ENCODE measurements at places on chromosomes 2 and 18.

- DNase-seq = no peak
Observed at GRCh38 chr2:216217904-216218260, 108.7 kb downstream of the XRCC5 start.

DNA sequence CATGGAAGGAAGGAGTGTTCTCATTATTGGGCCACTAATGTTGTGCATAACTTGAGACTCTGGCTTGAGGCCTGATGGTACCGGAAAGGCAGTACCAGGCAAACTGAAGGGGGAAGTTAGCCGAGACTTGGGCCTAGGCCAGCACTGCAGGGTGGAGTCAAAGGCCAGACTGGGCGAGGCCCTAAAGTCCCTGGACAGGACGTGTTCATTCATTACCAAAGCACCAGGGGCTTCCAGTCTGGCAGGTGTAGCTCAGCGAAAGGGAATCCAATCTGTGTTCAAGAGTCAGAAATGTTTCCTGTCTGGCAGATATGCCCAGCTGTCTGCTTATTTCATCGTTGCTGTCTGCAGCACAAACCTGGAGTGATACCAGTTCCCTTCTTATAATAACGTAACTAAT is 4.7 kb upstream of the ITSN2 start:
- DNase-seq = no peak

DNA sequence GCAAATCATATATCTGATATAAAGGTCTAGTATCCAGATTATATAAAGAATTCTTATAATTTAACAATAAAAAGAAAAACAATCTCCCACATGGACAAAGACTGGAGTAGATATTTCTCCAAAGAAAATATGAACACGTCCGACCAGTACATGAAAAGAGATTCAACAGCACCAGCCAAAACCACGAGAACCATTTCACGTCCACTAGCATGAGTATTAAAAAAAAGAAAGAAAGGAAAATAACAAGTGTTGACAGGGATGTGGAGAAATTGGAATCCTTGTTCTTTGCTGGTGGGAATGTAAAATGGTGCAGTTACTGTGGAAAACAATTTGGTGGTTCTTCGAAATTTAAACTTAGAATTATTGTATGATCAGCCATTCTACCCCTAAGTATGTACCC is 432.7 kb upstream of the TRIB2 start:
- DNase-seq = no peak

DNA sequence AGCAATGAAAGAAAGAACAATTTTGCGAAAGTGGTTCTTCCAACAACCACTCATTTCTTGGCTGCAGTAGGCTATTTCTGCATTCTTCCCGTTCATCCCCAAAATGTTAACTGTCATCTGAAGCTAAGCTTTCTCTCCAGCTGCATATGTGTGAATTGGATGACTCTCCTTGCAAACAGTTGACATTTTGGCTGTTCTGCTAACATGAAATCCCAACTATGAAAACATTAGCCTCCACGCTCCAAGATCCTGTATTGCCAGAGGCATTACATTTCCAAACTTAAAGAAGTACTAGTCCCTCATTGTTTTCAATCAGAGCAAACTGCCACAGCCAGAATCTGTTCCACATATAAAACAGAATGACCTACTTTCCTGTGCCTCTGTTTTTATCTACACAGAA is 88.5 kb downstream of the TGIF1 start:
- DNase-seq = no peak

GRCh38 chr2:58006952-58007284 is 39.7 kb upstream of the VRK2 start:
- no peak for DNase-seq

DNA sequence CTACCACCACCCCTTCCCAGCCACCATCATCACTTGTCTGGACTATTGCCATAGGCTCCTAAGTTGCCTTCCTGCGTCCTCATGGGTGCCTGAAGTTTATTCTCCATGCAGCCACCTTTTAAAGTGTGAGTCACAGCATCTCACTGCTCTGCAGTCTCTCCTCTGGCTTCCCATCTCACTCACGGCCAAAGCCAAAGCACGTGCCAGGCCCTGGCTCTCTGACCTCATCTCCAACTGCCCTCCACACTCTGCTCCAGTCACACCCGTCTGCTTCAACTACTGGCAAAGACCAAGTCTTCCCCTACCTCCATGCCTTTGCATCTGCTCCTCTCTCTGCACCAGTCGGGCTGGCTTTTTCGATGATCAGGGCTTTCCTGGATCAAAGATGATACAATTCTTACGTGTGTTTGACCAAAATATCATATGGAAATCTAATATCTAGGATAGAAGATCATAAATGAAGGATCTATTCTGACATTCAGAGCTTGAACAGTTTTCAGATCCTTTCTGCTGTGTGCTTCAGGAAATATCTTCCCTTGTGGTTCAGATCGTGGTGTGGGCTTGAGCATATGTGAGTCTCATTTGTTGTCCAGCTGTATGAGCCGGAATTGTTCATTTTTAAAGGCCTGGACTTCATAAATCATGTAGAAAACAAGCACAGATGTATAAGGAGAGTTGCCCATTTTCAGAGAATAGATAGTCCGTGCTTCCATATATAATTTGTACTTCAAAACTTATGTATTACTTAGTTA is 175.6 kb downstream of the PRKCE start:
- no peak for DNase-seq

DNA sequence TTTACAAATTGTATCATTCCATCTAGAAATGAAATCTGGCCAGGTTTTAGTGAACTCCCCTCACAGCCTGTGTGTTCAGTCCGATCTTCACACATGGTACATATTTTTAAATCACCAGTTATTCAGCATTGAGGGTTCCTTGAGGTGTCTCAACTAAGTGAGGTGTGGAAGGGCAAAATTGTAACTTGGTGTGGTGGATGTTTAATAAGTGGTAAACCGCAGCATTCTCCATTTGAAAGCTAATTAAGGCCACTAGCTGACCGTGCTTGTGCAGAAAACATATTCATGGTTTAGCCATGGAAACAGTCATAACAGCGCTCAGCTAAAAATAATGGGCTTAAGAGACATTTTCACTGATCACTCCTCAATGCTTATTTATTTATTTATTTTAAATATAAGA is 786.2 kb upstream of the FANCL start:
- DNase-seq = no peak

DNA sequence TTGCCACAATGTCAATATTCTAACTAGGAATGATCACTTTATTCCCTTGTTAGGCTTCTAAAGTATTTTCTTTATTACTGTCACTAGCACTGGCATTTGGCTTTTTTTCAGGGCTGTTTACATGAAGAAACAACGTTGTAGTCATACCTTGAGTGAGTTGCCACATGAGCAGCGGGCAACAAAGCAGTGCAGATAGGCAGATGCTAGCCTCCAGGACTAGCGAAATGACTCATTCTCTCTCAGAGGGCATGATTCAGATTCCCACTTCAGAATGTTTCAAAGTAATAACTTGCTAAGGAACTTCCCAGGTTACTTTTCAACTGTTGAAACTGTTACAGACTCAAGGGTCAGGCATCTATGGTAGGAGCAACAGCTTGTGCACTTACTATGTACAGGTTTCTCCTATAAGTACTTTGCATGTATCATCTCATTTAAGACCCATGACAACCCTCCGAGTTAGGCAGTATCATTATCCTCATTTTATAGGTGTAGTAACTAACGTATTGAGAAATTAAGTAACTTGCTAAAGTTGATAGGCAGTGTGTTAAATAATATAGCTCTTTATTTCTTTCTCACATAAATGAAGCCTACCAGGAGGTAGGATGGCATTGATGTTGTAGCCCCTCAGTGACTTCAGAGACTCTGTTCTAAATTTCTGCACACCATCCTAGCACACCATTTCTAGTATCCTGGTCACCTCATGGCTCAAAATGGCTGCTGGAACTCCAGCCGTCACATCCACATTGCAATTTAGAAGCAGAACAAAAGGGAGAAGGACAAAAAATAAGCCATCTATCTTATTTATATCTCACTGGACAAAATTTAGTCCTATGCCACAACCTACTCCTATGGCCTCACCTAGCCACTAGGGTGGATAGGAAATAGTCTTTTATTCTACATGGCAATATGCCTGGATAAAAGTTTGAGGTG is 83.3 kb downstream of the ICOS start:
- no peak for DNase-seq

- DNase-seq = no peak
Observed at GRCh38 chr2:128607911-128608506, 289.3 kb upstream of the HS6ST1 start.

- no peak for DNase-seq
Observed at GRCh38 chr2:189698020-189698887, 23.8 kb downstream of the ANKAR start.

GRCh38 chr2:75142081-75142480 is 57.2 kb downstream of the TACR1 start:
- no peak for DNase-seq

DNA sequence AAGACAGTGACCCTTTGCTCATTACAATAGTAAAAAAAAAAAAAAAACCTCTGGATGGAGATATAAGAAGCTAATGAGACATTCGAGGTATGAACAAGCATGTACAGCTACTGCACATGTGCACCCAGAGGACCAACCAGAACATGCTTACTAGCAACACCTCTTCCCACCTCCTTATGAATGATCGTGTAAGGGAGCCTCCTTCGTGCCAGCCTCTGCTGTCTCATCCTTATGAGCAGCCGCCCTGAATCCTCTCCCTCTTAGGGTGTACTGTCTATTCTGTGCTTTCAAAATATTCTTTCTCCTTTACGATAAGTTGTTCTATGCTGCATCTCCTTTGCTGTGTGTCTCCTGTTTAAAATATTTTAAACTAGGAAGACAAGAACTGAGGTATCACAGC is 91.4 kb upstream of the ACSL3 start:
- DNase-seq = no peak

DNA sequence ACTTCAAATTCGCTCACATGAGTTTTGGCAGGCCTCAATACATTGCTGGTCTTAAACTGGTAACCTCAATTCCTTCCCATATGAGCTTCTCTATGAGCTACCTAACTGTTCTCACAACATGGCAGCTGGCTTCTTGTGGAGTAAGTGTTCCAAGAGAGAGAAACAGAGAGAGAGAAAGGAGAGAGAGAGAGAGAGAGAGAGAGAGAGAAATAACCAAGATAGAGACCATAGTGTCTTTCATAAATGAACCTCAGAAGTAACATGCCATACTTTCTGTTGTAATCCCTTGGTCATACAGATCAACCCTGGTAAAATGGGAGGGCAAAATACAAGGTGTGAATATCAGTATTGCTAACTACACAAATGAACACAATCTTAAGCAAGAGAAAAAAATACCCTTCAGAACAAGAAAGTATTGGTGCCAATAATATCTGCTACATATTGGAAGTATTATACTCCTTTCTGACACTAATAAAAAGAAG is 33.2 kb upstream of the UBE2E3 start:
- no peak for DNase-seq

GRCh38 chr2:28447943-28448792 is 47.7 kb upstream of the PLB1 start:
- DNase-seq = no peak

DNA sequence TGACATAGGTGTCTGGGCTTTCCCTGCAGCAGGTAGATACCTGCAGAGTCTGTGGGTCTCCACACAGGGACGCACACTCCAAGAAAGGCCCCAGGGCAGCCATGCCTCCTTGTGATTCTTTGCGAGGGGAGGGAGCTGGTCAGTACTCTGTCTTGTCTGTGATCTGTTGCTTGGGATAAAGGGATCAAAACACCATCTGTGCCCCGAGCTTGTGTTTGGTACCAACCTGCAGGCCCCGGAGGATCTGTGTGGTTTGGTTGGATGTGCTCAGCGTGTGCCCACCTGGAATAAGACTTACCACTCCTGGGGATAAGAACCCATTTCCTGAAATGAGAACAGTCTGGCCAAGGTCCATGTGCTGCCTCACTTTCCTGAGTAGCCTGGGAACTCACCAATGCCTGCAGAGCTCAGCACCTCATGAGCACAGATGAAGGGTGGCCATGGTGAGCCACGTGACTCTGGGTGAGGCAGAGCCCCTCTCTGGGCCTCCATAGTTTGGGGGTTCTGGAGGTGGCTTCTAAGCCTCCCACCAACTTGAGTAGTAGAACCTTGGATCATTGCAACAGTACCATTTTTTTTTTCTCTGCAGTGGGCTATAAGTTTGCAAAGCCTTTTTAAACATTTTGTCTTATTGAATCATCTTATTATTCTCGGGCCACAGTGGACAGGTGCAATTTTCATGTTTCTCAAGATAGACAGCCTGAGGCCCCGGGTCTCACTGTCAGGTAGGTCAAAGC is 134.8 kb downstream of the DDX1 start:
- DNase-seq = no peak

DNA sequence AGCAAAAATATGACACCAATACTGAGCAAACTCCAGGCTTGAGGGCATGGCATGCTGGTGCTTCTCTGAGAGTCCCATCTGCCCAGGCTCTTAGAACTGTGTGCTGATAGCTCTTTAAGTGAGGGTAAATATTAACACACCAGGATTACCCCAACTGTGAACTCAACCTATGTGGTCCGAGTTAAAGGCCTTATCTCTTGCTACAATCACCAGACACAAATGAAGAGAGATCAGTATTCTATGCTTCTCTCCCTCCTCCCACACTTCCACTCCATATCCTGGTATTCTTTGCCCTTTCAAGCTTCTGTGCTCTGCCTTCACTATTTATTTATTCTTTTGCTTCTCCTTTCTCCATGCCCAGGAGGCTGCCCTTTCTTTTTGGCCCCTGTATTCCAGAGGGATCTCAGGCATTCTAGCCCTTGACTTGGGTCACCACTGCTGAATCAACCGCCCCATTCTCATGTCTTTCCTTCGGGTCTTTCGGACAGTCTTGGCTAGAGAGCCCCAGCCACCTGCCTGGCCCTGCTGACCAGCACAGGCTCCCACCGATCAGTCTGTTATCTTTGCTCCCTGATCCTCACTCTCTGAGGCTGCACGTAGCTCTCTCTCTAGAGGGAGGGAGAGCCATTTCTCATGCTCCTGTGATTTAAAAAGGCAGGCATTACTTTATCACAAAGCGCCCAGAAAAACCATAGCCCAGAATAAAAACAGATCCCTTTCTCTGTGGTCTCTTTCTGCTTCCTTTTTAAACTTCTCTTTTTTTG is 17.2 kb upstream of the HK2 start:
- DNase-seq = no peak

DNA sequence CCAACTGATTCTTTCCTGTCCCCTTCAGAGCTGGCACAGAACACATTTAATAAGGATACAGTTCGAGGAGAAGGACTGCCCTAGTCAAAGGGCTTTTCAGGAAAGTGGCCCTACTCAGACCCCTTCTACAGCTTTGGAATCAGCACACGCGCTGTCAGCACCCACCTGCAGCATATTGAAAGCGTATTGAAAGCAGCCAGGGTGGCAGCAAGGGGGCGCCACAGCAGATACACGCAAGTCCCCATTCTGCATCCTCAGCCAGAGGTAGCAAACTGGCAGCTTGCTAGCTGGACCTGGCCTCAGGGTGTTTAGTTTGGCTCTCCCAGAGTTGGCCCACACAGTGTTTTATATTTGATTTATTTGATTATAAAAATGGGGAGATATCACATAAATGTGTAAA is 101.0 kb upstream of the NT5C1B start:
- no peak for DNase-seq

DNA sequence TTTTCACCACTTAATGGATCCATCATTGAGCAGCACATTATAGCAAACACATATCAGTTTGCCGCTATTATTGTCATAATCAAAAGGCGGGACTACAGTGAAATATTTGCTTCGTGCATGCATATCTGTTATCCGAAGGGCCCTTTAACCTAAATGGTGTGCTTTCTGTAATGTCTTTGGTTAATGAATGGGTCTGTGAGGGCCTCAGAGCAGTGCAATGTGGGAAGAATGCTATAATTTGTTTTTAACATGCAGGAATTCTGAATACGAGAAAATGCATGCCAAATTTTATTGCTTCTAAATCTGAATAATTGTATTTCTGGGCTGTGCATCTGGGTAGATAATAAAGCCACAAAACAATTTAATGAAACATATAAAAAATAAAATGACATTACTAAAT is 32.8 kb upstream of the CELF4 start:
- DNase-seq = no peak
